Cortex of kidney (tissue), 1 donor: ENCODE measurements at places on chromosomes 1 and 21.

DNA sequence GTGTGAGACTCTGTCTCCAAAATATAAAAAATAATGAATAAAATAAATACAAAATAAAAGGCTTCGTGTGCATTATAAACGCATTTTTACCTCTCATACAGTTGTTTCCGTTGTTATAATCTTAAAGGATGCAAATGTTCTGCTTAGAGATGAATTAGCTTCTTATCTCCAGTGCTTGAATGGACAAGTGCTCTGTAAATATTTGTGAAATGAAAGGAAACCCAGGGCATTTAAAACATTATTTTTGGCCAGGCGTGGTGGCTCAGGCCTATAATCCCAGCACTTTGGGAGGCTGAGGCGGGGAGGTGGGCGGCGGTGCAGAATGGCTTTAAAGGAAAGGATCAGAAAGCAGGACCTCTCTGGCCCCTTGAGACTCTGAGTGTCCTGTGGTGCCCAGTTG lies 94.5 kb downstream of the HUNK start:
- no peak for DNase-seq

- no peak for DNase-seq
Observed at GRCh38 chr1:221035662-221036153, 156.5 kb downstream of the HLX start.

DNA sequence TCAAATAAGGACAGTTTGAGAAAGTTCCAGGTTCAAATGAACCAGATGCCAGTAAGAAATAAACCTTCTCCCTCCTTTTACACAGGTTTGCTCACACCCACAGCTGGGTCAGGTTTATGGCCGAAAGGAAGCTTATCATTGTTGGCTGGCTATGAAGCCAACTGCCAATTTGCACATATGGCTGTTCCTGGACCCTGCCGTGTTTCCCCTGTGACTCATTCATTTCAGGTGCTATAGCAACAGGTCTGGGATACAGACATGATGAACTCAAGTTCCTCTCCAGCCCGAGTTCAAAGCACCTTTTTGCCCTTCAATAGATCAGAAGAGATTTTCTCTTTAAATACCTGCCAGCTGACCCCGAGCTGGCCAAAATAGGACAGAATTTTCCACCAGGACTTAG lies 134.4 kb upstream of the SMYD2 start:
- no peak for DNase-seq

GRCh38 chr1:8823295-8823664 lies 5.8 kb upstream of the RERE start:
- DNase-seq, result no peak

GRCh38 chr21:14752345-14752909 lies 206.3 kb upstream of the SAMSN1 start:
- DNase-seq, result no peak

- no peak for DNase-seq
Observed at GRCh38 chr1:26114165-26114927, 2.7 kb downstream of the PDIK1L start.

DNA sequence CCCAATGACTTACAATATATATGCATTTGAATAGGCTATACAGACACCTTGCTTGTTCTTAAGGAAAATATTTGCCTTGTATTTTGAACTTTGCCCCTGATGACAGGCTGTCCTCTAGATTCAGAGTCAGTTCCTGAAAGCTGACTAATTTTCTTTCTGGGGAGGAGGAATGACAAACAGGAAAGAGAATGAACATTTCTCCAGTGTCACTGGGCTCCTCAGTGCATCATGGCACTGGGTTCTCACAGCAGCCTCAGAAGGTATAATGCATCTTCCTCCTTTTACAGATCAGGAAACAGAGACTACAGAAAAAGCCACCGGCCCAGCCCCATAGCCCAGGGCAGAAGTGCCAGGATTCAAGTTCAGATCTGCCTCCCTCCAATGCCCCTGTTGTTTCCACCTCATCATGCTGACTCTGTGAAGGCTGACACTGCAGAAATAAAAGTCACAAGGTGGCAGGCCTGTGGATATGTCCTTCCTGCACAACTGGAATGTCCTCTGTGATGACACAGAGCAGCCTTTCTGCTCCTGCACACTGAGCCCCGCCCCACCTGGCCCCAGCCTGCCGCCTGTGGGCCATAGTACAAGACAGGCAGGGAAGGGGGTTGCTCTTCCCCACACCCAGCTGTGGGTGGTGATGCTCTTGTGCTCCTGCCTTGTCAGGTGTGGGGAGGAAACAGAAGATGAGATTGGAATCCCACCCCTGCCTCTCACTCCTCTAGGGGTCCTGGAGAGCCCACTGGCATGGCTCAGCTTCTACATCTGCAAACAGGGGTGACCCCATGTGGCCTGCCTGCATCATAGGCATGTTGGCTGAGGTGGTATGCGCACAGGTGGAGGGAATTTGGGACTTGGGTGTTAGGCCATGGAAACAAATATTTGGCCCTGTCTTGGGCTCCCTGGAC lies 6.4 kb downstream of the TTC22 start:
- no peak for DNase-seq

DNA sequence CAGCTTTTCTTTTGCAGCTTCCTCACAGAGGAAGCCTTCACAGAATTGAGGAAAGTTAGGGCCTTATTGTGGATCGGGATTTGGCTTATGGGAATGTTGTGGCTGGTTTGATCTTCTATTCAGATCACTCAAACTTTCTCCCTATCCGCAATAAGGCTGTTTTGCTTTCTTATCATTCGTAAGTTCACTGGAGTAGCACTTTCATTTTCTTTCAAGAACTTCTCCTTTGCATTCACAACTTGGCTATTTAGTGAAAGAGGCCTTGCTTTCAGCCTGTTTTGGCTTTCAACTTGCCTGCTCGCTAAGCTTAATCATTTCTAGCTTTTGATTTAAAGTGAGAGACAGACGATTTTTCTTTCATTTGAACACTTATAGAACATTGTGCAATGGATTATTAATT lies 181.9 kb upstream of the B3GALT2 start:
- DNase-seq, result no peak

- DNase-seq, result no peak
Observed at GRCh38 chr1:4974981-4975685, 320.7 kb downstream of the AJAP1 start.

GRCh38 chr21:42413500-42413899 lies 9.8 kb downstream of the UBASH3A start:
- no peak for DNase-seq

GRCh38 chr1:59052166-59052590 lies 244.7 kb upstream of the FGGY start:
- no peak for DNase-seq

DNA sequence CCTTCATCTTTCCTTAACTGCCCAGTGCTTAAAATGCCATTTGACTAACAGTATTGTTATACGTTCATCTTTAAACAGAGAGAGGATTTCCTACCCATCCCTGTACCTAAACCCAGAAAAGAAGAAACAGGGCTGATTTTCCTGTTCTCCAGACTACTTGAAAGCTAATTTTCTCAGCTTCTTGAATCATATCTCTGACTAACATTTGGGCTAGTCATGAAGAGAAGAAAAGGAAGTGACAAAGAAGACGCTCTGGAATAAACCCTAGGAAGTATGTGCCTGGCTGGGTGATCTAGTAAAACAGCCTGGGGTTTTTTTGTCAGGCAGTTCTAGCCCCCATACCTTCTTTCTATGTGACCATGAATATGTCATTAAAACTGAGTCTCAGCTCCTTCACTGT lies 44.8 kb upstream of the SGIP1 start:
- DNase-seq, result no peak

DNA sequence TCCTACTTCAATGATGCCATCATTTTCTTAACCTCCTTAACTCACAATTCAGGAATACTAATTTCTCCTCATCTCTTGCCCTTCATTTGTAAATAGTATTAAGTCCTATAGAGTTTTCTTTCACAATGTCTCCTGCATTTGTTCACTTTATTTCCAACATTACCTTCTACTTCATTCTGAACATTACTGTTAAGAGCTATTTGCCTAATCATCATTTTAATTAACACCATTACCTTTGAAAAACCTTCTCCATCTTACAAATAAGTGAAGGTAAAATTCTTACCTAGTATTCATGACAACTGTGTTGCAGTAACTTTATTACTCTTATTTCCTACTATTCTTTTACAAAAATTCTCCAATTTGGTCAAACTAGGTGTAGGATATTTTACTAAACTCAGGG lies 137.7 kb downstream of the COQ8A start:
- no peak for DNase-seq

GRCh38 chr1:56927171-56927570 lies 38.6 kb downstream of the C8B start:
- DNase-seq, result no peak

DNA sequence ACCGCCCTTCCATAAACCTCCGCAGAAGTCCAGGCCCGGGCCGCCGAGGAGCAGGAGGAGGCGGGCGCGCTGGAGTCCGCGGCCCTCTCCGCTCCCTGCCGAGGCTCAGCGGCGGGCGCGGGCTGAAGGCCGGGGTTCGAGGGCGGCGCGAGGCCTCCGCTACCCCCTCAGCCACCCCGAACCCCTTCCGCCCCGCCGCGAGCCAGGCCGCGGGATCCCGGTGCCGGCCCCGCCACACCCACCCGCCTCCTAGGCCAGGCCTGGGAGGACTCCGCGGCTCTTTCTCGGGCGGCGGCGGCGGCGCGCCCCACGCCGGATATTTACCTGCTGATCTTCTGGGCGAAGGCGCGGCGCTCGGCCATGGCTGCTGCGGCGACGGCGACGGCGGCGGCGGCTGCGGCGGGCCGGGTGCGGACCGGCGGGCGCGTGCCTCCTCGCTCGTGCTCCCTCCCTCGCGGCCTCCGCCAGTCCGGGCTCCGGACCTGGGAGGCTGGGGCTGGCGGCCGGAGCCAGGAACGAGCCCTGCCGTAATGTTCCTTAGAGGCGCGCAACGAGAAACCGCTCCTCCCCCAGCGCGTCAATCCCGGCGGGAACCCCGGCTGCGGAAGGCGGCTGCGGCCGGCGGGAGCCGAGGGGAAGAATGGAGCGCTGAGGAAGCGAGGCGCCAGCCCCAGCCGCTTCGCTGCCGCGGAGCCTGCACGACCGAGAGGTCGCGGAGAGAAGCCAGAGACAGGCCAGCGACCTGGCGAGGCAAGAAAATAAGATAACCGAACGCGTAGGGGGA lies at the start of gene DOCK7:
Gene DOCK7 (minus strand): TSS at position 484 of the 784 bp plus-strand sequence. CDS start 122 bp downstream, at position 362.
- no peak for DNase-seq

DNA sequence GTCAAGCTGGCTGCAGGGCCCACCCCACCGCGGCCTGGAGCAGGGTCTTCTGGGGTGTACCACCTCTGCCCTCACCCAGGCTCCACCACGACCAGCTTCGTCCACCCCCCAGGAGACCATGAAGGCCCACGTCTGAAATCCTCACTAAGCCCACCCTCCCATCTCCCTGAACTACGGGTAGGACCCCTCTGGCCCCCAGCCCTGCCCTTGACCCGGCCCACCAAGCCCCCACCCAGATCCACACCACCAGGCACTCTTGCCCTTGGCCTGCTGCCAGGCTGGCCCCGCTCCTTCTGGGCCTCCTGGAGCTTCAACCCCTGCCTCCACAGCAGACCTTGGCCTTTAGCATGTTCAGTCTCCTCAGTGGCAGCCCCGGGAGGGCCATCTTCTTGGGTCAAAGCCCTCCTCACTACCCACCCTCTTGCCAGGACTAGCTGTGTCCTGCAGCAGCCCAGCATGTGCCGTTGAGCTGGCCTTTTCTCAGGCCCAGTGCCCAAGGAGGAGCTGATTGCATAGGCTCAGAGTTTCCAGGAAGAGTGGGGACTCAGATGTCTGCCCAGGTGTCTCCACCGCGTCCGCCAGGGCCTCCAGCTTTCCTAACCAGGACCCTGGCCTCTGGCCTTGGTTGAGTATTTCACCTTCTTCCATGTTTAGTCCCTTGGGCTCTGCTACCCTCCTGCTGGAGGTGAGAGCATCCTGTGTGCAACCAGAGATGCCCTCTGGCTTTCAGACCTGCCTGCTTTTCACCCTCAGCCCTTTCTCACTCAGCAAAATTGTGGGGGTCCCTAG lies 17.7 kb upstream of the SAMD11 start:
- no peak for DNase-seq

DNA sequence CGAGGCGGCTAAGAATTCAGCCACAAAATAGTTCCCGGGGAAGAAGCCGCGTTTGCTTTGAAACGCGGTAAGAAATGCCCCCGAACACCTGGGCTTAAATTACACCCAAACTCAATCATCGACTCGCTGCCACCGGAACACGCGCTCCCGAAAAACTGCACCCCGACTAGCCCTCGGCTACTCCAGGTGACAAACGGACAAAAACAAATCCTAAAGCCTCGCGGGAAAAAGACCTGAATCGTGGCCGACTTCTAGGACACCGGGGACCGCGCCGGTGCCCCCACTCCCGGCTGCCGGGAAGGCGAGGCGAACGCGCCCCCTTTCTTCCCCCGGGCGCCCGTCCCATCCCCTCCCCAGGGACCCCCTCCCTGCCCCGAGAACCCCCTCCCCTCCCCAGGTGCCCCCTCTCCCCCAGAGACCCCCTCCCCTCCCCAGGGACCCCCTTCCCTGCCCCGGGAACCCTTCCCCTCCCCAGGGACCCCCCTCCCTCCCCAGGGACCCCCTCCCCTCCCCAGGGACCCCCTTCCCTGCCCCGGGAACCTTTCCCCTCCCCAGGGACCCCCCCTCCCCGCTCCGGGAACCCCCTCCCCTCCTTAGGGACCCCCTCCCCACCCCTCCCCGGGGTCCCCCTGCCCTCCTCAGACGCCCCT lies 628 bp downstream of the C1orf159 start:
- no peak for DNase-seq

DNA sequence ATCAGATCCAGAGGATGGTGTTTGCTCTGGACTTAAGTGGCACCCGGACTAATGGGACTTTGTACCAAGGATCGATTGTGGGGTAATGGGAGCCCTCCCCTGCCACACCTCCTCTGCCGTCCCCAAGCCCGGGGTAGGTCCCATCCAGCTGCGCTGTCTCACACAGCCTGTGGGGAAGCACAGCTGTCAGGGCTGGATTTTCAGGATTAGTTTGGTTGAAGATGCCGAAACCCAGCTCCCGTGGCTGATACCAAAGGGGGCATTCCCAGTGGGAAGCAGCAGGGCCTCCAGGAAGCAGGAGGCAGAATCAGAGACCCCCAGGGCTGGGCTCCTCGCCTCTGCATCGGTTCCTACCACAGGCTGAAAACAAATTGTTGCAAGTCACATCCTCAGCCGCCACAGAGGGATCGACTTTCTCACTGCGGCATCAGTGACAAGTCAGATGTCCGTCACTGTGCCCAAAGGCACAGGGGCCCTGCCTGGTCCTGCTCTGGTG lies 59.7 kb downstream of the MATN1 start:
- DNase-seq, result no peak

DNA sequence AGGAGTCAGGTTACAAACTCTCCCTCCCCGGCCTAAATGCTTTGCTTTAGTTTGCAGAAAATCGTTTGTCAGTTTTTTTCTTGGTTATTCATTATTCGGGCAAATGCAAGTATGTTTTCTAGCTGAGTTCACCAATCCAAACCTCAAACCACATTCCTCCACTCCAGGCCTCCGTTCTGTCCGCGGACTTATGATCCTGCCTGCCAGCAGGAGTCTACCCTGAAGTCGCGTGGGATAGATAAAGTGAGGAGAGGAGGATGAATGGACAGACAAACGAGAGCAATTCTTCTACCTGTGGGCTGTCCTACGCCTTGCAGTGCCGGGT lies 1.3 kb downstream of the ADAMTS1 start:
- DNase-seq, result no peak

GRCh38 chr1:88791192-88791591 lies 100.2 kb downstream of the GTF2B start:
- DNase-seq, result no peak

- no peak for DNase-seq
Observed at GRCh38 chr1:235019961-235020360, 108.7 kb downstream of the TOMM20 start.
